ENCODE measurements at places on chromosomes 12 and 14.

- no peak for DNase-seq
These were observed 2.0 kb downstream of the PTPN11 start for GRCh38 chr12:112420740-112421139.

GRCh38 chr14:64998455-64998931, 11.8 kb downstream of the FNTB start:
- DNase-seq, result no peak

- DNase-seq, result no peak
These were observed 11.4 kb upstream of the ART4 start for GRCh38 chr12:14854586-14855183.

DNA sequence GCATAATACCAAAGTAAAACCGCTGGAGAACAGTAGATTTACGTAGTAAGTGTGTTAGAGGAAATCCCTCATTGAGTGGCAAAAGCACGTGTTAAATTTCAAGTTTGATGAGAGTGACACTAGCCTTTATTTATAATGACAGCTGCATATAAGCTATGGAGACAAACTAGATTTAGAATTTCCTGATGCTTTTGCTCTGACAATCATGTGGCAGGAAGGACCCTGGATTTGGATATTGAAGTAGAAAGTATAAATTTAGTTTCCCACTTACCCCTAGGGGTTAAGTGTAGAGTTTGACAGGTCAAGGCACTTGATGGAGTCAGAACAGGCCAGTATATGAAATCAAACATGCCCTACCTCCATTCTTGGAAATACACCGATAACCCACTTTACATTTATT, 983.1 kb downstream of the FLRT2 start:
- no peak for DNase-seq

DNA sequence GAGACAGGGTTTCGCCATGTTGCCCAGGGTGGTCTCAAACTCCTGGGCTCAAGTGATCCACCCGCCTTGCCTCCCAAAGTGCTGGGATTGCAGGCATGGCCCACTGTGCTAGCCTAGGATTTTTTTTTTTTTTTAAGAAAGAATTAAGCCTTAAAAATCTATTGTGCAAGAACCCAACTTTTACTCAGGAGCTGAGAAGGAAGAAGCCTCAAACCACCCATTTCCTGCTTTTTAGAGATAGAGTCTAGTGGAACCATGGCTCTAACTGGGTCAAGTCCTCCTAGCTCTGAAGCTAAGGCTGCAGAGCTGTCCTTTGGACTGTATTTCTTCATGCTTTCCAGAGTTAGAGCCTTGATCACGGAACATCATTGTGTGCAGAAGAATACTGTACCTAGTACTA, 1.3 kb upstream of the TSFM start:
- no peak for DNase-seq

DNA sequence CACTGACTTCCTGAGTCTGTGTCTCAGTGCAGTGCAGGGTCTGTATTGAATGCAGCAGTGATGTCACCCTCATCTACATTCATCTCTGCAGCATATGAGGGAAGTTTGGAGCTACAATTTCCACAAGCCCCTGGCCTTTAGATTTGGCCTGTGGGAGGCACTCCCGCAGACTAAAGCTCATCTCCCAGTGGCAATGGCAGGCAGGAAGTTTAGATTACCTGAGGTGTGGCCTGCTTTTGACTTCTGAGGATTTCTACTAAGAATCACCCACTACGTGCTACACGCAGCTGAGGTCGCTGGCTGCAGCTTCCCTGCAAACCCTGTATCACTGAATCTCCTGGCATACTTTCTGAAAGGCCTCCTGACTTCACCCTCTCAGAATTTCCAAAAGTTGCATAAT, 202.2 kb upstream of the PRKD1 start:
- no peak for DNase-seq

- no peak for DNase-seq
These were observed 69.8 kb downstream of the OSBPL8 start for GRCh38 chr12:76489737-76490136.

- no peak for DNase-seq
These were observed 621.0 kb downstream of the CCER1 start for GRCh38 chr12:90333939-90334338.

GRCh38 chr12:51318846-51319599, 5.0 kb downstream of the BIN2 start:
- DNase-seq, result no peak

DNA sequence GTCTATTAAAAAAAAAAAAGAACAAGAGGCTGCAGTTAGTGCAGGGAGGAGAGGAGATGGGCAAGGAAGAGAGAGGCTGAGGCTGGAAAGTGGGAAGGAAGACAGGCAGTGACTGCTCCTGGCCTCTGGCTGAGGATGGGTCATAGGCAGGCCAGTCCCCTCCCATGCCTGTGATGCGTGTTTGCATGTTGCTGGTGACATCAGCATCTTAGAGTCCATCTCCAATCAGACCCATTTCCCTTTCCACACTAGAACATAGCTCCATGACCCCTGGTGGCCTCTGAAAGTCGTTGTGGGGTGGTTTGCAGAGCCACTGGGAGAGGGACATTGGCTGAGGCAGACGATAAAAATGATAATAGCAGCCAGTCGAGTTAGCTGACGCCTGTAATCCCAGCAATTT, 132.9 kb downstream of the PTPN11 start:
- DNase-seq, result no peak

DNA sequence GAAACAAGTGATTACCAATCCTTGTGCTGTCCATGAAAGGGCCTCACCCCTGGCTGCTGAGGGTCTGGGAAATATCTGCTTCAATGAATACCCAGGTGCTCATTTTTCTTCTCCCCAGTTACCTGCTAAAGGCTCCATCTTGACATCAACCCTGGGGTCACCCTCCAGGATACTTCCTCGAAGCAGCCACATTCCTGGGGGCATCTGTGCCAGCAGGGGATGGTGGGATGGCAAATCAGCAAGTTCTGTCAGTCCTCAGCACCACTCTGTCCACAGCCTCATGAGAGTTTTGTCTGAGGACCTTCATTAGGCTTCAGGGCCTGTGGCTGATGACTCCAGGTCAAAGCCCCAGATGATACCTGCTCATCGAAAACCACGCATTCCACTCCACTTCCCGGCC, 124.8 kb downstream of the ZFP36L1 start:
- DNase-seq, result no peak

DNA sequence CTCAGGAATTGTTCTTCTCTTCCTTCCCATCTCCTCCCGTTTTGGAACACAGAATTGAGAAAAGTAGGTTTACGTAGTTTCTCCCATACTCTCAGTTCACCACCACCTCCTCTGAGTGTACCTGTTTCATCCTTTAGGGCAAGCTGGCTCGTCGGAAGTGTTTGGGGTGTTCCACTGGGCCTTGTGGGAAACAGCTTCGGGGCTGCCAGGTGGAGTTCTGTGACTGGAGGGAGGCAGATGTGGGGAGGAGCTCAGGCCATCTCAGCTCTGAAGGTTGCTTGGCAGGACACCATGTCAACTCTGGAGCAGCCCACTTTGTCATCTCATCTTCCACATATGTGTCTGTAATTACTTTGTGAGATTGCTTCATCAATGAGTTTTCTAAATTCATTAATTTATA, 53.5 kb upstream of the RD3L start:
- DNase-seq, result no peak

DNA sequence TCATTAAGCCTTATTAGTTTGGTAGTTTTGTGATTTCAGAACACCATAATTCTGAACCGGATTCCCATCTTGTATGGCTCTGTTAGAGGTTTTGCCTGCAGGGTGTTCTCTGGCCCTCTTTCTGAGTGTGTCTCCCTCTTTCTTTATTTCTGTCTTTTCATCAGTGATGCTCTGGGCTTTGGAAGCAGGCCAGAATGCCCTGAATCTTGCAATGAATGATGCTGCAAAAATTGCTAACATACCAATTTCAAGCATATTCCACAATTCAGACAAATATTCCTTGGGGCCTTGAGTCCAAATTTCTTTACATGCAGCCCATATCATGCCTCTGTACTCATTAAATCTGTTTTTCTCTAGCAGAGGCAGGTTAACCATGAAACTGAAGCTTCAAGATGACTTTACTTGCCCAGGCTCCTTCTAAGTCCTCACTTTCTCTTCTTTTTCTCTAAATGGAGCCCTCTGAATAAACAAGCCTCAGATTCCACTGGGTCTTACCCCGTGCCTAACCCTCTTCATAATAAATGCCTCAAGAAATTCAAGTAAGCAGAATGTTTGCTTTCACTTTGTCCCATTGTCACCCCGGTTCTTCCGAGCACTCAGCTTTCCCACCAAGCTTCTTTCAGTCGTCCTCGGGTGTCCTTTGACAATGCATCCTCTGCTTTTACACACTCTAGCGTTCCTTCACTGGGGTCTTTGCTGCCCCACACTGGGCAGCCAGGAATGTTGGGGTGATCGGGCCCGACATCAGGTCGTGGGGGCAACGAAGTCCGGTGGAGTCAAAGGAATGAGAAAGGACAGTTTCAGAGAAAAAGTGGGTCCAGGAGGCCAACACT, 78.8 kb upstream of the SLC38A4 start:
- DNase-seq, result no peak

GRCh38 chr12:58645946-58646345, 274.4 kb downstream of the LRIG3 start:
- DNase-seq, result no peak

DNA sequence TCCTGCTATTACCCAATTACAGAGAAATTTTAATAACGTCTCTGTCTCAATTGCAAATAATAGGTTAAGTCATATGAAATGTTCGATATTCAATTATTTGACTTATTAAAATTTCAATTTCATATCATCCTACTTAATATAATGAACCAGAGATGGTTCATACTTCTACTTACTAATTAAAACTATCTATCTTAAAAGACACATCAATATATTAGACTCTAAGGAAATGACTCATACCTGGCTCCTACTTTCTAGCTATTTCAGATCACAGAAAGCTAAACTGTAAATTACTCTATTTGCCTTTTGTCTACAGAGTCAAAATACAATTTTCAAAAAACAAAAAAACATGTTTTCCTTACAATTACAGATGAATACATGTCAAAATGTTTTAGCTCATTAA, 99.6 kb downstream of the CAPZA3 start:
- DNase-seq, result no peak

DNA sequence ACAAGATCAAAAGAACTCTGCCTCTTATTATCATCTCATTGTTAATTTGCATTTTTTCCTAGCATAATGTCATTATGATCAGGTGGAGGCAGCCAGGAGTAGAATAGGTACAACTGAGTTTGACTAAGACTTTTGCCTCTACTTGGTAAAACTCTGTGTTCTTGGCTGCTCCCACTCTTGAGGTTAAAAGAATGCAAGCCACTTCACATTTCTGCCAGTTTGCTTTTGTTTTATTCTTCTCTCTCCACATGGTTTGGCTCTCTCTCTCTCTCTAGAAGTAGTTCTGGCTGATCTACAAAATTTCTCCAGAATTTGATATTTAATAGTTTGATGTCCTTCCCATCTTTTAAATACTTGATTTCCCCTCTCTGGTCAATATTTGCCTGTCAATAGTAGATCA, 170.7 kb upstream of the E2F7 start:
- DNase-seq, result no peak

DNA sequence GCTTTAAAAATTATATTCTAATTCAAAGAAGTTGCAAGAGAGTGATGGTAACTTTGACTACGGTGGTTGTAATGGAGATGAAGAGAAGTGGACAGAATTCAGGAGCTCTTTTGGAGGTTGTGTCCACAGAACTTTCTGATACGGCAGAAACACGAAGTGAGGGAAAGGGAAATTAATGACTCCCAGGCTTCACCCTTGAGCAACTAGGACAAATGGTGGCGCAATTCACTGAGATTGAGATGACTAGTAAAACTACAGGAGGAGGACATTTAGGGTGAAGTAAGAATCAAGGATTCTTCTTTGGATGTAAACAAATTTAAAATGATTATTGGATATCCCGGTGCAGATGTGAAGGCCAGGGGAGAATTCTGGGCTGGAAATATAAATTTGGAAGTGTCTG, 212.6 kb downstream of the PTPRO start:
- no peak for DNase-seq

GRCh38 chr14:59336098-59336497, 129.1 kb downstream of the GPR135 start:
- no peak for DNase-seq

GRCh38 chr12:22588817-22589216, 36.2 kb upstream of the ETNK1 start:
- no peak for DNase-seq

- DNase-seq, result no peak
These were observed 42.5 kb downstream of the WDR20 start for GRCh38 chr14:102182190-102182589.

GRCh38 chr12:16605642-16606116, 283 bp downstream of the LMO3 start:
- no peak for DNase-seq

DNA sequence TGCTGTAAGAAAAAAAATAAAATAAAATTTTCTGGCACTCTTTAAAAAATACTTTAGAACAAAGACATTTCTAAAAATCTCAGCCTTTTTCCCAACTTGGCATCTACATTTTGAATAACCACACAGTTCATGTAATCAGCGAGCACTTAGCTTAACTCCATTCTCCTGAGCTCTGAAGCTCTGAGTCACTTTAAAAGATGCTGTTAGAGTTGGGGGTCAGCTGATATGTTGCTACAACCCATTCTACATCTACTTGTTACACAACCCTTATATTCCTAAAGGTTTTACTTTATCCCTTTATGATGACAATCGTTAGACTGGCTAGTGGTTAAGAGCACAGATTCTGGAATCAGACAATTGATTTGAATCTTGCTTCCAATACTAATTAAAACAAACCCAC, 48.3 kb downstream of the SLC41A2 start:
- no peak for DNase-seq

DNA sequence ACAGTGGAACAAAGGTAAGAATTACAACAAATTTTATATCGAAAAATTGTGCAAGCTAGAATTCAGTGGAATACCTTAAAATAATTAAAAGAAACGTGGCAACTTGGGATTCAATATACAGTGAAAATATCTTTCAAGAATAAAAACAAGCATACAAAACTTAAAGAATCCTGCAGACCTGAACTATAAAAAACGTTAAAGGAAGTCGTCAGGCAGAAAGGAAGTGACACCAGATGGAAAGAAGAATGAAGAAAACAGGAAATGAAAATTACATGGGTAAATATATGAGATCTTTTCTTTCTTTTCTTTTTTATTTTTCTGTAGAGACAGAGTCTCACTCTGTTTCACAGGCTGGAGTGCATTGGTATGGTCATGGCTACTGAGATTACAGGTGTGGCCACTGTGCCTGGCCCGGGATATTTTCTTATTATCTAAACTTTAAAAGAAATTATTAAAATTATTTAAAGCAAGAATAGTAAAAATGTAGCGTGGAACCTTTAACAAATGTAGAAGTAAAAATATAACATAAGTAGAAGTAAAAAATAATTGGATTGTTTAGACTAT, 4.7 kb downstream of the MGP start:
- no peak for DNase-seq

DNA sequence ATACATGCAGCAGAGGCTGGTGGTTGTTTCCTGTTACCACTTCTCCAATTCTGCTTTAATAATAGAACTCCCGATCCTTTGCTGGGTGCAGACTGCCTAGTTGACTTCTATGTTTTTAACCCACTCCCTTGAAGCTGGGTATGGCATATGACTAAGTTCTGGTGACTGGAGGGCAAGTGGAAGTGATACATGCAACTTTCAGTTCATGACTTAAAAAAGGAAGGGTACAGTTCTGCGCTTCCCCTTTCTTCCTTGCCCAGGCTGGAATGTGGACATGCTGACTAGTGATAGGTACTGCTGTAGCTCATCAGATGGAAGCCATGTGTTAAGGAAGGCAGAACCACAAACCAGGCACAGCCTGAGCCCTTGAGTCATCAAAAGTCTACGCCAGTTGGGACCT, 2.4 kb upstream of the A2M start:
- DNase-seq, result no peak

Data from left lung (tissue), 14 donors.